ENCODE measurements at places on chromosomes 5 and 9.

- DNase-seq: no peak
Observed at GRCh38 chr5:77302247-77302646, 91.8 kb downstream of the PDE8B start.

- no peak for DNase-seq
Observed at GRCh38 chr5:132841305-132841704, 10.9 kb upstream of the SHROOM1 start.

- no peak for DNase-seq
Observed at GRCh38 chr9:83185488-83186154, 122.7 kb upstream of the RASEF start.

GRCh38 chr5:82534986-82535385 lies 256.8 kb upstream of the RPS23 start:
- no peak for DNase-seq

DNA sequence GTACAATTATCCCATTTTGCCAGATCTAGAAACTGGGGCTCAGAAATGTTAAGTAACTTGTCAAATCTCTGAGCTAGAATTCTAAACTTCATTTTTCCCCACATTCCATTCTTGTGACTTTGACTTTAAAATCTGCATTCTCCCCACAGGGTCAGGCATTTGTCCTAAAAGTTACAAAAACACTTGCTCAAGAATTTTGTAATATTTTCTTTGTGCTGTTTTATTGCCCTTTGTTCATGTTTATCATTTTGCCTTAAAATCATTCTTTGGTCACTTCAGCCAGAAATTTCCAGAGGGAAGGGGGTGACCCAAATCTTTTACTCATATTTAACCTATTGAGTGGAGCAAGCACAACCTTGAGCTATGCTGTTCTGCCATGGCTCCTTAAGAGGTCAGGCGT lies 120.1 kb upstream of the CCL21 start:
- no peak for DNase-seq

Measured in stimulated activated CD8-positive, alpha-beta memory T cell treated with anti-CD3 and anti-CD28 coated beads, Interleukin-15, amount 100 ng/mL, for 24 hours (primary cell).